Stimulated activated CD8-positive, alpha-beta memory T cell treated with anti-CD3 and anti-CD28 coated beads, Interleukin-2, amount 100 ng/mL, for 48 hours (primary cell): ENCODE measurements at places on chromosomes 5 and 9.

- DNase-seq = no peak
Observed at GRCh38 chr5:38790891-38791290, 54.9 kb upstream of the OSMR start.

DNA sequence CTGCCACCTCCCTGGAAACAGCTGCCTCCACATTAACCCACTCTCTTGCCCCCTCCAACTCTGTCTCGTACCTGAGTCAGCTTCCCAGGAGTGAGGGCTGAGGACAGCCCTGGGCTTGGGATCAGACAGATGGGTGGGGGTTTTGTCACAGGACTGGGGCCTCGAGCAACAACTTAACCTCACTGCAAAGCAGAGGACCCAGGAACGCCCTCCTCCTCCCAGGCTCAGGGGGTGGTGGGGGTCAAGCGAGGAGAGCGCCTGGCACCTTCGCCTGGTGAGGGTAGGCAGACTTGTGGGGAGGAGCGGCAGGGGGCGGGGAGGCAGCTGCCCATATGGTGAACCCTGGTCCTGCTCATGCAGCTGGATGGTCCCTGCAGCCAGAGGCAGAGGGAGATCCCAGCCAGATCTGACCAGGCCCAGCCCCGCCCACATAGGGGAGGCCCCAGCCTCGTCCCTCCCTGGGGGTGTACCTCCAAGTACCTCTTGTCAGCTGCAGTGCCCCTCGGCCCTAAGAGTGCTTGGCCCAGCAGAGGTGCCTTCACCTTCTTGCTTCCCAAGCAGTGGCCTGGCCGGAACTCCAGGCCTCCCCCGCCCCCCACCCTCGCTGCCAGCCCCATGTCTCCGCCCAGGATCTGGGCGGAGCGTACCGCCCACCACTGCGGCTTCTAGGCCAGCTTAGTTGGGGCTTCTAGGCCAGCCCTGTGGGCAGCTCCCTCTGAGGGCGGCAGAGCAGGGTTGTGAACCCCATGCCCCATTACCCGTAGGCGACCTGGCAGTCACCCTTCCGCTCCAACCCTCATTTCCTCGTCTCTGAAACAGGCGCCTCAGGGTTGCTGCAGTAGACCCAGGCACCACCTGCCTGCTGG lies at the start of gene SARDH:
Gene SARDH, minus strand, starts transcription at position 579 of the 866 bp plus-strand sequence. CDS start 4,179 bp downstream, outside the sequence.
- DNase-seq = peak; percentile 49

DNA sequence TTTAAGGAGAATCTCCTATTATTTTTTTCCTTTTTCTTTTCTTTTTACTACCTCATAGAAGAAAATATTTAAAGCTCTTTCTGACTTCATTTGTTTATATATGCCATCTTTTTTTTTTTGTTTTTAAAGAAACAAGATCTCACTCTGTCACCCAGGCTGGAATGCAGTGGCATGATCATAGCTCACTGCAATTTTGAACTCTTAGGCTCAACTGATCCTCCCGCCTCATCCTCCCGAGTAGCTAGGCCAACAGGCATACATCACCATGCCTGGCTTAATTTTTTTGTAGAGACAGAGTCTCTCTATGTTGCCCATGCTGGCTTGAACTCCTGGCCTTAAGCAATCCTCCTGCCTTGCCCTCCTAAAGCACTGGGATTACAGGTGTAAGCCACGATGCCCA lies 59.5 kb downstream of the LNPEP start:
- no peak for DNase-seq

DNA sequence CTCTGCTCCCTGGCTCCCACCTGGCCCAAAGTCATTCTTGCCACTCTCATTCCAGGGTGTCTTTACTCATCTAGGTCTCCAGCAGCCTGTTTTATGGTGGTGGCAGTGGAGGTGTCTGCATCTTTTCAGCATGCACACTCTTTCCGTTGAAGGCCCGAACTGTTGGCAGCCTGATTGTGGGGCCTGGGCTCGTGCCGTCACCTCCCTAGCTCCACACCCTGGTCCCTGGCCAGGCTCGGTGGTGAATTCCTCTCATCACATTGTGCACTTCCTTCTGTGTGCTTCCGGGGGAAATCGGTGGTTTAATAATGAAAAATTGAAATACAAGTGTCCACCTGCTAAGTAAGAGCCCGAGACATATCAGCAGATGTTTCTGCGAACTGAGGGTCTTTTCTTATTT lies 214.3 kb downstream of the TRIO start:
- no peak for DNase-seq

- no peak for DNase-seq
Observed at GRCh38 chr5:56475689-56476486, 242.8 kb upstream of the ANKRD55 start.

DNA sequence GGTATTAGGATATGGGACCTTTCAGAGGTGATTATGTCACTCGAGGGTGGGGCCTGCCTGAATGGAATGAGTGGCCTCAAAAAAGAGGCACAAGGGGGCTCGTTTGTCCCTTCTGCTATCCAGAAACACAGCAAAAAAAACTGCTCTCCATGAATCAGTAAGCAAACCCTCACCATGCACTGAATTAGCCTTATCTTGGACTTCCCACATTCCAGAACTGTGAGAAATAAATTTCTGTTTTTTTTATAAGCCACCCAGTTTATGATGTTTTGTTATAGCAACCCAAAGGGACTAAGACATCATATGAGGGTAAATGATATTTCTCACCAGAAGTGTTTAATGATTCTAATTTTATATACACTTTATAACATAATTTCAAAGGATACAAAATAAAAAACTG lies 476.6 kb upstream of the EDIL3 start:
- no peak for DNase-seq

DNA sequence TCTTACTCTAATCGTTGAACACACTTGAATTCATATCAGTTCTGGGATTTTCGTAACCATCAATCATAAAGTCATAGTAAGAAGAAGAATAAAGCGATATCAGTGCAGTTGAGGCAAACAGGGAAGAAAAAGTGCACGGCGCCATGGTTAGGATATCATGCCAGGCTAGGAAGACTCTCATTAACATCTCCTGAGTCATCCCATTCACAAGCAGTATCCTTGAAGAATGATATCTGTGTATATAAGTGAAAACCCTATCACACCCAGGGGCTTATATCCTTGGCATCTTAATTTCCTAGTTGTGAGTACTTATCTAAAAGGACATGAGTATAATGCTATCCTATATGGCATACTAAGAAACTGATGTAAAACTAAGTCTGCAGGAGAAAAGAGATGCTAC lies 38.6 kb downstream of the NFIB start:
- no peak for DNase-seq

GRCh38 chr9:126586236-126586635 lies 27.5 kb upstream of the LMX1B start:
- no peak for DNase-seq

GRCh38 chr5:88875341-88876234 lies 7.4 kb downstream of the MEF2C start:
- no peak for DNase-seq

GRCh38 chr5:57488215-57488955 lies 5.8 kb upstream of the ACTBL2 start:
- no peak for DNase-seq

- DNase-seq = no peak
Observed at GRCh38 chr5:69288069-69288468, 44.5 kb downstream of the CCDC125 start.

DNA sequence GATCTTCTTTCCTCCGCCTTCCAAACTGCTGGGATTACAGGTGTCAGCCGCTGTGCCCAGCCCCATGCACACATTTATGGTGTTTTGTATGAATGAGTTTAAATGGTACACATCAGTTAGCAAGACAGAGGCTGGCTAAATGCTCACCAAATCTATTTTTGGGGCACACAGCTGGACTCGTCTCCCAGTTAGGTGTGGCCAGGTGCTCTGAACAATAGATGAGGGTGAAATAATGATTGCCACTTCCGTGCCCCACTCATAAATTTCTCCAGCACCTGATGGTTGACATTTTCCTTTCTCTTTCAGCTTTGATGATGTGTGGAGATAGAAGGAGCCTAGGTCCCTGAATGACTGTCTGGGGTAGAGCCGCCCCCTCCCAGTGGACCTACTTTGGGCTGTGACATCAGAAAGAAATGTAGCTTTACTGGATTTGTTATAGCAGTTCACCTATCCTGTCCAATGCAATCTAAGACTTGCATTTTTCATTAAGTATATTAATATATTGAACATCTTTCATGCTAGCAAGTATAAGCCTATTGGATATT lies 8.6 kb upstream of the RAPGEF1 start:
- DNase-seq = no peak

- DNase-seq = no peak
Observed at GRCh38 chr9:90504486-90504885, 138.1 kb downstream of the DIRAS2 start.

GRCh38 chr9:76526026-76526425 lies 67.0 kb downstream of the GCNT1 start:
- DNase-seq = no peak

GRCh38 chr9:70784456-70784855 lies 337.0 kb downstream of the TRPM3 start:
- DNase-seq = no peak

DNA sequence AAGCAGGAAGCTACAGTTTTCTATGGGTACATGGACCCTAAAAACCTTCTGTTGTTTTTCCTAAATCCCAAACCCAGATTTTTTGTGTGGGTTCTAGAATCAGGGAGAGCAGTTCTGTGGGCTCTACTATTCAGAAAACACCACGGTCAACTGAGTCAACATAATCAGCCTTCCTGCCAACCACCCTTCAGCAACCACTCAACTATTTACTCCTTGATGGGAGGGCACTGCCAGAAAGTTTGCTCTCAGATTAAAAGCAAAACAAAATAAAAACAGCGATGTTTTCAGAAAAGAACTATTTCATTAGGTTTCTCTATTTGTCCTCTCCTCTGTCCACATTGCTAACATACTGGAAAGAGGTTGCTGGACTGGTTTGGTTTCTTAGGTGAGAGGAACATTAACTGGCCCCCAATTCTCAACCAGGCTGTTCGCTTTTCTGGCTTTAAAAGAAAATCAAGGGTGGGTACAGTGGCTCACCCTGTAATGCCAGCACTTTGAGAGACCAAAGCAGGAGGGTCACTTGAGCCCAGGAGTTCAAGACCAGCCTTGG lies 72.3 kb downstream of the GCNT1 start:
- no peak for DNase-seq
